ENCODE measurements at places on chromosomes 12 and 14. TPM values are rescaled to one million over a fixed set of nuclear protein-coding genes. Genes with fewer than 3 reads are reported as not detected.

DCN gene
- 8.9 TPM for polyA plus RNA-seq

OR4N5 gene
- not detected for polyA plus RNA-seq

HPD gene
- polyA plus RNA-seq, result 1.9 TPM

ASCL4 gene
- polyA plus RNA-seq, result not detected

OVCH1 gene
- not detected for polyA plus RNA-seq

PTGDR gene
- not detected for polyA plus RNA-seq

C12orf56 gene
- polyA plus RNA-seq, result not detected

HVCN1 gene
- 0.03 TPM for polyA plus RNA-seq

OASL gene
- polyA plus RNA-seq, result 0.37 TPM

SMOC1 gene
- not detected for polyA plus RNA-seq

GRCh38 chr12:61220337-61220736 lies 1039.9 kb upstream of the USP15 start:
- DNase-seq, result no peak

DNA sequence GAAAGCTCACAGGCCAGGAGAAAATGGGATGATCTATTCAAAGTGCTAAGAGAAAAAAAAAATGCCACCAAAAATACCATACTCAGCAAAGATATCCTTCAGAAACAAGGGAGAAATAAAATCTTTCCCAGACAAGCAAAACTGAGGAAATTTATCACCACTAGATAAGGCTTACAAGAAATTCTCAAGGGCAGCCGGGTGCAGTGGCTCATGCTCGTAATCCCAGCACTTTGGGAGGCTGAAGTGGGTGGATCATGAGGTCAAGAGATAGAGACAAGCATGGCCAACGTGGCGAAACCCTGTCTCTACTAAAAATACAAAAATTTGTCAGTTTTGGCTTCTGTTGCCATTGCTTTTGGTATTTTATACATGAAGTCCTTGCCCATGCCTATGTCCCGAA lies 48.2 kb downstream of the CRY1 start:
- DNase-seq, result no peak

- no peak for DNase-seq
Measured at GRCh38 chr12:133264173-133264572, 28.5 kb upstream of the ANHX start.

- DNase-seq, result no peak
Measured at GRCh38 chr12:131793243-131794022, 34.8 kb upstream of the MMP17 start.

DNA sequence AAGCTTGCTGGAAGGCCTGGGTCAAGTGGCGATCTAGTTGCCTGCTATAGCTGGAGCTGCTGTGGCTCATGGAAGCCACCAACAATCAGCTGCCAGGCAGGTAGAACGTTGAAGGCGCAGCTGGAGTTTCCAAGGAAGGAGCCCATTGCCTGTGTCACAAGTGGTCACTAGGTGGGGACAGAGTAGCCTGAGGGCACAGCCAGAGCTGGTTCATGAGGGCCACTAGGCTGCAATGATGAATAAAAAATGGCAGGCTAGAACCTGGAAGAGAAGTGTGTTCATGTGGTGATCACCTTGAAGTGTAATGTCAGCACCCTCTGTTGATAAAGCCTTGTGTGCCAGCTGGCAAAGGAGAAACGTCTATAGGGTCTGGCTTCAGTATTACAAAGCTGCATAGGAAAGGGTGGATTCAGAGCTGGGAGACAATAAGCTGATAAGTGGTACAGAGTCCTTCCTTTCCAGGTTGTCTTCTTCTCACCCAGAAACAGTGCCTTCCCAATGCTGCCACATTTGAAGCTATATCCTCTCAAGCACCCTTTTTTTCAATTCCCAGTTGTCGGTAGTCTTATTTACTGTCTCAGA lies 165.8 kb downstream of the EMP1 start:
- peak; percentile 65 for DNase-seq

DNA sequence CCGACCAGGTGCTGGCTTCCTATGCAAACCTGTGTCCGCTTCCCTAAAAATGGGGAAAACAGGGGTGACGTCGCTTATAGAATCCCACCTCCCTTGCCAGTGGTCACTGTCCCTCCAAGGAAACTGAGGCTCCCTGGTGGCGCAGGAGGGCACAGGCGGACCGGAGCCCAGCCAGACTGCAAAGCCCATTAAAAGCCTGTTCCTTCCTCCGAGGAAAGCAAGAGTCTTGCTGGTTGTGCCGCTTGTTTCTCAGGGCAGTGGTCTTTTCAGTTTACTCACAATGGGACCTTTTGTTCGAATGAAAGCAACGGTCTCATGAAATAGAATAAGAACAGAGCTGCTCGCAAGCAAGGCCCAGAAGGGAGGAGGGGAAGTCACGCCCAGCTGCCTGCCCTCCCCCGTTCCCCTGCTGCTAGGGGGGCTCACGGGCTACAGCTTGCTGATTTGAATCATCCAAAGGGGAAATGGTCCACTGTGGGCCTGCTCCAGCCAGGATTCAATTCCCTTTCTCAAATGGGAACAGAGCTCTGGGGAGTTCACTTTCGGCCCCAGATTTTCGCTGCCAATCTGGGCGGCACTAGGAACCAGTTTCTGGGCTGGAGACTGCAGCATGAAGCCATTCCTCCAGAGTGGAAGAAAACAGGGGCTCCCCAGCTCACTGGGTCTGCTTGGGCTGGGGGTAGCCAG lies 4.6 kb upstream of the SELPLG start:
- DNase-seq, result no peak

DNA sequence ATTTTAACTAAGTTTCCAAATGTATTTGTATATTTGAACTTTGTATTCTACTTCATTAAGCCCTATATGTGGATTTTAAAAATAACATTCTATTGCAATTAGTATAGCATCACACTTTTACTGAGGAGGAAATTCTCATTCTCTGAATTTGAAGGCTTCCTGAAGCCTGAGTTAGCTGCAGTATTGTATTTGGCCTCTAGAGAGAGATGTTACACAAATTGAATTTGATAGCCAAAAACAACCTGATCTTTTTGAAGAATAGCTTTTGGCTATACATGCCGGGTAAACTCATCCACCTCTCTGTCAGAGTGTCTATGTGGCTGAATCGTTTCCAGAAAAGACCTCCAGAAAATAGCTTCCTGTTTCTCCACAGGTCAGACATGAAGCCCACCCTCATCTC lies 316.5 kb upstream of the OR4E1 start:
- DNase-seq, result peak; percentile 2

DNA sequence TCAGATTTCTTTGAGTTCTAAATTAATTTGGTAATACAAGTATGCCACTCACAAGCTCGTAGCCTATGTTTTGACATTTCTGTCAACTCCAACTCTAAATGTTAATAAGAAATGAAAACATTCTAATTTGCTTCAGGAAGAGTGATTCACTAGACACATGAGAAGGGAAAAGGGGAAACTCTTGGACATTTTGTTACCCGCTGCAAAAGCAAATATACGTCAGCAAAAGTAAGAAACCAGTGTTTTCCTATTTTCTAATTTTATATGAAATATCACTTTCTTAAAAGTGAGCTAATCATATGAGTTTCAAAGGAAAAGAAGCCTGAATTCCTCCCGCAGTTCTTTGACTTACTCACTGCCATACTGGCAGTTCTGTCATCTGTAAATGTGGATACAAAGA lies 162.3 kb downstream of the GRIP1 start:
- DNase-seq, result no peak

- DNase-seq, result no peak
Measured at GRCh38 chr14:32028599-32028998, 48.5 kb upstream of the ARHGAP5 start.

DNA sequence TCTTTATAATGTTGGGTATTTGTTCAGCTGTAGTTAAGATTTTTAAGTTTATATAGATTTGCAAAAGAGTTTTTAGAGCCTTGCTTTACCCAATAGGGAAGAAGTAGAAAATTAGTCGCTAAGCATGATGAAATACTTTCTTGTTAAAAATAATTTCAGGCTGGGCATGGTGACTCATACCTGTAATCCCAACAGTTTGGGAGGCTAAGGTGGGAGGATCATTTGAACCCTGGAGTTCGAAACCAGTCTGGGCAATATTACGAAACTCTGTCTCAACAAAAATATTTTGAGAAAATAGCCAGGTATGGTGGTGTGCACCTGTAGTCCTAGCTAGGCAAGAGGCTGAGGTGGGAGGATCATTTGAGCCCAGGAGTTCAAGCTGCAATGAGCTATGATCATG lies 18.7 kb upstream of the SCFD1 start:
- no peak for DNase-seq

- no peak for DNase-seq
Measured at GRCh38 chr14:103304706-103305105, 29.3 kb upstream of the EIF5 start.

DNA sequence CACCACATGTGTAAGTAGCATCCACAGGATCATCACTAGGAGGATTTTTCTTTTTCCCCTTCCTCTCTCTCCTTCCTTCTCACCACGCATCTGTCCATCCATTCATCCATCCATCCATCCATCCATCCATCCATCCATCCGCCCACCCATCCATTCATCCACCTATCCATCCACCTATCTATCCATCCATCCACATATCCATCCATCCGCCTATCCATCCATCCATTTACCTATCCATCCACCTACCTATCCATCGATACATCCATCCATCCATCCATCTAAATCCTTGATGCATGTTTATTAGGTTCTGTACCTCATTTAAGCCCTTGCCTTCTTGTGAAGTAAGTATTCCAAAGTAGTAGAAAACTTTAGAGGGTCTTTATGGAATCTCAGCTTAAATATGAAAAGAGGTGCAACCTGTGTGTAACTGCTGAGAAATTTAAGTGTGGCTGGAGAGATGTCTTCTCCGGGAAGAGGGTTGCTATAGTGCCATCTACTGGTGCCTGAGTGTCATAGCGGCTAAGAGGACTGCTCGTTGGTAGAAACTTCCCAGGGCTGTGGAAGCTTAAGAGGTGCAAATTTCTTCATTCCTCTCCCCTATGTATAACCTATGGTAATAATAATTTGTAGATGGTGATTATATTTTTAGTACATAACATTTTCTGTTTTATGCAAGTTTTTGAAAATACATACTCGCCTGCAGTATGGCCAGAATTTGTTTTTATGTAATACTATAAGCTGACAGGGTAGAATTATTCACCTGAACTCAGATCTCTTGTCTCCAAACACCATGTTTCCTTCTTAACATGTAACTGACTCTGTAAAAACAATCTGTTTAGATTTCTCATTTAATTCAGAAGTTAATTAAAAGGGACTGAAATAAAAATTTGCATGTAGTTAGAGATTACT lies 46.0 kb downstream of the MYO1H start:
- DNase-seq, result peak; percentile 74

- DNase-seq, result no peak
Measured at GRCh38 chr12:80187660-80188090, 88.3 kb downstream of the OTOGL start.

- DNase-seq, result no peak
Measured at GRCh38 chr14:75793806-75794205, 132.8 kb downstream of the TTLL5 start.

DNA sequence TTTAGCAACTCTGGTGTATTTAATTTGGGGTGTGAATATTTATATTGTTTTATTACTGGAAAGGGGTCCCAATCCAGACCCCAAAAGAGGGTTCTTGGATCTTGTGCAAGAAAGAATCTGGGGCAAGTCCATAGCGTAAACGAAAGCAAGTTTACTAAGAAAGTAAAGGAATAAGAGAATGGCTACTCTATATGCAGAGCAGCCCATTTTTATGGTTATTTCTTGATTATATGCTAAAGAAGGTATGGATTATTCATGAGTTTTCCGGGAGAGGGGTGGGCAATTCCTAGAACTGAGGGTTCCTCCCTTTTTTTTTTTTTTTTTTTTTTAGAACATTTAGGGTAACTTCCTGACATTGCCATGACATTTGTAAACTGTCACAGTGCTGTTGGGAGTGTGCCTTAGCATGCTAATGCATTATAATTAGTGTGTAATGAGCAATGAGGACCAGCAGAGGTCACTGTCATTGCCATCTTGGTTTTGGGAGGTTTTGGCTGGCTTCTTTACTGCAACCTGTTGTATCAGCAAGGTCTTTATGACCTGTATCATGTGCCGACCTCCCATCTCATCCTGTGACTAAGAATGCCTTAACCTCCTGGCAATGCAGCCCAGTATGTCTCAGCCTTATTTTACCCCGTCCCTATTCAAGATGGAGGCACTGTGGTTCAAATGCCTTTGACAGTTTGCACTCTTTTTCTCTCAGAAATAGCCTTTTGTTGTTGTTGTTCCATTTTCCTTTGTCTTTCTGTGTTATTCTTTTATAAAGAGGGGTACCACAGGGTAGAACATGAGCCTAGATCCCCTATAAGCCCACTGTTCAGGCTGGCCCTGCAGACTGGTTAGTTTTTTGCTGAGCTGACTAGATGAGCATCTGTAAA lies 75.5 kb upstream of the DCD start:
- no peak for DNase-seq

Measured in SK-N-SH (cell line).